ENCODE measurements at places on chromosomes 4 and X. TPM values are rescaled to one million over a fixed set of nuclear protein-coding genes. Genes with fewer than 3 reads are reported as not detected.

- H3K27ac ChIP-seq, result peak overlapping the region; percentile 96
- no peak for DNase-seq
- H3K27me3 ChIP-seq, result no peaks in the 10 kb centered on the region
- peaks cover 59% of the 10 kb centered on the region for H3K4me1 ChIP-seq
These were observed 4.2 kb upstream of the LEF1 start for GRCh38 chr4:108172753-108173598.

DNA sequence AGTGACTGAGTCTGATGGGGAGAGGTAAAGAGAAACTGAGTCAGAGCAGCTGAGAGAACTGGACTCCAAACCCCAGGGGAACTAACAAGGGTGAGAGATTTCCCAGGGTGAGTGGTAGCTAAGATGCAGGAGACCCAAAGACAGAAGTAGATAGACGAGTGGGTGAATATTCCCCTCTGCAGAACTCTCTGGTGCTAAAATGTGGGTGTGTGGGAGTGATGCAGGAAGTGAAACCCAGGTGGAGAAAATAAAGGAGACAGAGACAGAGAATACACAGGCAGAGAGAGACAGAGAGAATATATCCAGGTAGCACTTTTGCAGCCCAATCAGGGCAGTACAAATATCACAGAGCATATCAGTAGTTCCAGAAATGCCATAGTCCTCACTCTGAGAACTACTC lies 212.5 kb upstream of the ZIC3 start:
- H3K27me3 ChIP-seq, result no peaks in the 10 kb centered on the region
- no peaks in the 10 kb centered on the region for H3K36me3 ChIP-seq
- H3K27ac ChIP-seq, result no peak overlapping the region
- H3K4me1 ChIP-seq, result no peaks in the 10 kb centered on the region

- H3K4me3 ChIP-seq, result no peak overlapping the region
- no peak for DNase-seq
- no peak overlapping the region for H3K27ac ChIP-seq
- no peaks in the 10 kb centered on the region for H3K4me1 ChIP-seq
These were observed 43.1 kb upstream of the PPARGC1A start for GRCh38 chr4:23932901-23933308.

GRCh38 chrX:11351375-11352295 lies 58.4 kb downstream of the AMELX start:
- DNase-seq, result no peak
- H3K36me3 ChIP-seq, result no peaks in the 10 kb centered on the region
- no peaks in the 10 kb centered on the region for H3K4me1 ChIP-seq
- no peaks in the 10 kb centered on the region for H3K27me3 ChIP-seq

DNA sequence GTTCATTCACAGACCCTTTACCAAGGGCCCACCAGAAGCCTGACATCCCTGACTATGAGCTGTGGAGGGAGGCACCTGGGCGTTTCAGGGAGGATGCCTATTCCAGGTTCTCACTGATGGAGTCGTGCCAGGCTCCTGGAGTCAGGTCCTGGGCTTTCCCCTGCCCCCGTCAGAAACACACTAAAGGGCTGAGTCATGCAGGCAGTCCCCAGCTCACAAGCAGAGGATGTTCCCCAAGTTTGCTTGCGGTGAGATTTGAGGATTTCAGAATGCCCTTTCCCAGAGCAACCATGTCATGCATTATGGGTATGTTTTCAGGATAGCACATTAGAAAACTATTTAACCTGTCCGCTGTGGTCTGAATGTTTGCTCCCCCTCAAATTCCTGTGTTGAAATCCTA lies 45.2 kb downstream of the FHDC1 start:
- no peak overlapping the region for H3K4me3 ChIP-seq
- H3K27ac ChIP-seq, result no peak overlapping the region
- H3K4me1 ChIP-seq, result no peaks in the 10 kb centered on the region
- DNase-seq, result no peak
- no peaks in the 10 kb centered on the region for H3K27me3 ChIP-seq

DNA sequence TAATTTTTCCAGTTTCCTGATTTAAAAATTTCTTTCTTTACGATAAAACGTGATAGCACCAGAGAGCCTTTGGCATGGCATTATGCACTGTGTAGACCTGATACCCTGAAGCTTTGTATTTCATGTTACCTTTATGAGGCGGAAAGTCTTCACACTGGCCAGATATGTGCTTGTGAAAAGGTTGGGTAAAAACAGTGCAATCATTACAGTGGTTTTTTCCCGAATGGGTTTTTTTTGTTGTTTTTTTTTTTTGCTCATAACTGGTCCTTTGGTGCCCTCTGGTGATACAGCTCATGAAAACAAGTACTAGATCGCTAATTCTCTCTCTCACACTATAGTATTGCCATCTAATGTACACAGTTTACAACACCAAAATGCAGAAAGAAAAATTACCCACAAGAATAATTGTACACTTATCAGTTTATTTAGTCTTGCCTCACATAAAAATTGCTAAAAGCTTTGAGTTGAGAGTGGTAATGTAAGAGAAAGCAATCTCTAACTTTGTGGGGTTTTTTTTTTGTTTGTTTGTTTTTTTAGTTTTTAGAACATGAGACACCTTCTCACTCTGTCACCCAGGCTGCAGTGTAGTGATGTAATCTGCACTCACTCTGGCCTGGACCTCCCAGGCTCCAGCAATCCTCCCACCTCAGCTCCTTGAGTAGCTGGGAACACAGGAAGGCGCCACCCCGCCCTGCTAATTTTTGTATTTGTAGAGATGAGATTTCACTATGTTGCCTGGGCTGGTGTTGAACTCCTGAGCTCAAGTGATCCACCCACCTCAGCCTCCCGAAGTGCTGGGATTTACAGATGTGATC lies 21.3 kb downstream of the SPCS3 start:
- no peak overlapping the region for H3K4me3 ChIP-seq
- H3K27me3 ChIP-seq, result no peaks in the 10 kb centered on the region
- no peak for DNase-seq
- H3K4me1 ChIP-seq, result no peaks in the 10 kb centered on the region

DNA sequence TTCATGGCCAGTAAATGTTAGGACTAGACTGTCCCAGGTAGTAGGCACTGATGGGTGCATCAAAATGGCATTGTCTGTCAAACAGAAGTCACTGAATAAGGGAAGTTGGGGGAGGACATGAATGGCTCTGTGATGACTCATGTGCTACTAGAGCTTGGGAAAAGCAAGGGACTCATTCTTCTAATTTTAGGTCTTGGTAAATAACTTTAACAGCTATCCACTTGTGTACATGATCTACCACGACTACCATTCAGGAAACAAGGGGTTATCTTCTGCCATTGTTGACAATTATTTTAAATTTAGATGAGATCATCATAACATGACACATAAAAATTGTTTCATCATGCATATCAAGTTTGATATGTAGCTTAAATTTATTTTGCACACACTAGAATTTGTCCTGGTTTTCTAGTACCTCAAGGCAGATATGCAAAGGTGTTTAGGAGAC lies 6.3 kb downstream of the AREG start:
- H3K36me3 ChIP-seq, result no peaks in the 10 kb centered on the region
- no peak overlapping the region for H3K4me3 ChIP-seq
- no peaks in the 10 kb centered on the region for H3K27me3 ChIP-seq
- H3K27ac ChIP-seq, result no peak overlapping the region
- no peak for DNase-seq

DNA sequence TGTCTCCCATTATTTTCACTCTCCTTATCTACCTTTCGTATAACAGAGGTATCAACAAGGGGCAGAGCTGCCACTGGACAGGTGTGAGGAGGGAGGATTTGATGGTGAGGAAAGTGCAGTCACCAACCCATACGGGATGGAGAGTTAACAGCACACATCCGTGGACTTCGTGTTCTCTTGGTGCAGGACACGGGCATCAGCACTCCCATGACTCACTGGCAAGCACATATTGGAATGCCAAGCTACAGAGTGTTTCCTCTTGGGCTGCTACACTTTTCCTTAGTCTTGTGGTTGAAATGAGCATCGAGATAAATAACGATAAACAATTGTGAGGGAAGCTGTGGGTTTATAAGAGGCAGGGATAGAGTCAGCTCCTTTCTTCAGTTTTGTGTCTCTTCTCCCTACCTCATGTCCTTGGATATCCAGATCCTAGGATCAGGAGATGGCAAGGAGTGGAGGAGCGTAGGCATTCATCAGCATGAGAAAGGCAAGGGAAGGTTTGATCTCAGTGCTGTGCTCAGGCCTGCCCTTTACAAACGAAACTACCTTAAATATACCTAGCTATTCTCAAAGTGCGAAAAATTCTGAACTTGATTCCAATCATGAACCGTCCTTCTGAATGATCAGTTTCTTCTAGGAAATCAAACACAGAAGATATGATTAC lies 96.3 kb downstream of the ZNF827 start:
- H3K4me3 ChIP-seq, result no peak overlapping the region
- H3K27me3 ChIP-seq, result no peaks in the 10 kb centered on the region
- DNase-seq, result no peak
- H3K27ac ChIP-seq, result no peak overlapping the region
- peaks cover 41% of the 10 kb centered on the region for H3K36me3 ChIP-seq

DNA sequence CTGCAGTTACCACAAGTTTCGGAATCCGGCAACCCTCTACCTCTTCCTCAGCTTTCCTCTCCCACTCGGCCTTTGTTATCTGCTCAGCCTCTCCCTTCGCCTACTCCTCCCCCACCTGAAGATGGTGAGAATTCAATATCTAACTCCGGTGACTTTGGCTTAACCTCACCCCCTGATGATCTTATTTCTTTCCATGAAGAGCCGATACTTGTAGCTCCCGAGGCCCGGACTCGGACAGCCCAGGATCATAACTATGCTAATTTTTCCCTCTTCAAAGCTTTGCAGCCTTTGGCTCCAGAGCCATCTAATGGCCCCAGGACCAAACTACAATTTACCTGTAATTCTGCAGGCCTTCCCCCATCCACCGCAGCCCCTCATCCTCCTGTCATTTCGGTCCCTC lies 32.0 kb upstream of the MGST2 start:
- no peak for DNase-seq
- H3K27ac ChIP-seq, result no peak overlapping the region
- H3K36me3 ChIP-seq, result no peaks in the 10 kb centered on the region
- no peaks in the 10 kb centered on the region for H3K4me1 ChIP-seq

- no peaks in the 10 kb centered on the region for H3K36me3 ChIP-seq
- no peaks in the 10 kb centered on the region for H3K4me1 ChIP-seq
- no peaks in the 10 kb centered on the region for H3K27me3 ChIP-seq
- H3K27ac ChIP-seq, result no peak overlapping the region
- no peak overlapping the region for H3K4me3 ChIP-seq
- DNase-seq, result no peak
These were observed 14.4 kb upstream of the SMS start for GRCh38 chrX:21926116-21926515.

- no peaks in the 10 kb centered on the region for H3K4me1 ChIP-seq
- H3K27ac ChIP-seq, result no peak overlapping the region
- no peak overlapping the region for H3K4me3 ChIP-seq
- no peak for DNase-seq
- H3K27me3 ChIP-seq, result no peaks in the 10 kb centered on the region
- H3K36me3 ChIP-seq, result no peaks in the 10 kb centered on the region
These were observed 30.1 kb upstream of the CYSLTR1 start for GRCh38 chrX:78357342-78358055.

ANXA3 gene
- total RNA-seq, result 13.4 TPM

CUL4B gene
- total RNA-seq, result 22.9 TPM

GLRA3 gene
- 0.05 TPM for total RNA-seq

BGN gene
- 3.4 TPM for total RNA-seq

MMRN1 gene
- total RNA-seq, result 5.3 TPM

P2RY8 gene
- 15.8 TPM for total RNA-seq

MAGEB10 gene
- not detected for total RNA-seq

All from thymus (tissue), 14 donors.